K562 (cell line): ENCODE measurements at places on chromosomes 7 and 10. TPM values are rescaled to one million over a fixed set of nuclear protein-coding genes. Genes with fewer than 3 reads are reported as not detected.

- DNase-seq, result no peak
Measured at GRCh38 chr7:135165862-135166261, 4.6 kb downstream of the CYREN start.

DNA sequence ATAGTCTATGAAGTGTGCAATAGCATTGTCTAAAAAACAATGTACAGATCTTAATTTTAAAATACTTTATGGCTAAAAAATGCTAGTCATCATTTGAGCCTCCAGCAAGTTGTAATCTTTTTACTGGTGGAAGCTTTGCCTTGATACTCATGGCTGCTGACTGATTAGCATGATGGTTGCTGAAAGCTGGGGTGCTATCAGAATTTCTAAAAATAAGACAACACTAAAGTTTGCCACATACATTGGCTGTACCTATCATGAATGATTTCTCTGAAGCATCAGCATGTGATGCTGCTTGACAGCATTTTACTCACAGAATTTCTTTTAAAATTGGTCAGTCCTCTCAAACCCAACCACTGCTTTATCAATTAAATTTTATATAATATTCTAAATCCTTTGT lies 101.5 kb upstream of the TMEM168 start:
- DNase-seq, result no peak

The MYH16 gene
- not detected in 2 replicates for total RNA-seq

The CYP26A1 gene
- 1.6 and 2.5 TPM in 2 replicates for total RNA-seq

DNA sequence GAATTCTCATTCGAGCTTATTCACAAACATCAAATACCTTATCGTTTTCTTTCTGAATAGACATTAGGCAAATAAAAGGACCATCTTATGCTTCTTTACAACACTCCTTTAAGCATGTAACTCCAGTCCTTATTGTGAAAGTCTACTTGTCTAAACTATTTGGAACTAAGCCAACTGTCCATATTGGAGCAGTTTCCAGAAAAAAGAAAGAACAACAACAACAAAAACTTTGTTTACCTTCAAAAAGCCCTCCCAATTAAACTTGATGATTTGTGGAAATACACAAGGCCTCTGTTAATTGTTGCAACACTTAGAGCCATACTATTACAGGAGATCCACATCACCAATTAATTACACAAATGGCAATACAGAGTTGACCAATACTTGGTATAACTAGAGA lies 163.6 kb downstream of the GALNT11 start:
- no peak for DNase-seq

- DNase-seq, result no peak
Measured at GRCh38 chr10:31134311-31134952, 102.8 kb upstream of the ZNF438 start.

DNA sequence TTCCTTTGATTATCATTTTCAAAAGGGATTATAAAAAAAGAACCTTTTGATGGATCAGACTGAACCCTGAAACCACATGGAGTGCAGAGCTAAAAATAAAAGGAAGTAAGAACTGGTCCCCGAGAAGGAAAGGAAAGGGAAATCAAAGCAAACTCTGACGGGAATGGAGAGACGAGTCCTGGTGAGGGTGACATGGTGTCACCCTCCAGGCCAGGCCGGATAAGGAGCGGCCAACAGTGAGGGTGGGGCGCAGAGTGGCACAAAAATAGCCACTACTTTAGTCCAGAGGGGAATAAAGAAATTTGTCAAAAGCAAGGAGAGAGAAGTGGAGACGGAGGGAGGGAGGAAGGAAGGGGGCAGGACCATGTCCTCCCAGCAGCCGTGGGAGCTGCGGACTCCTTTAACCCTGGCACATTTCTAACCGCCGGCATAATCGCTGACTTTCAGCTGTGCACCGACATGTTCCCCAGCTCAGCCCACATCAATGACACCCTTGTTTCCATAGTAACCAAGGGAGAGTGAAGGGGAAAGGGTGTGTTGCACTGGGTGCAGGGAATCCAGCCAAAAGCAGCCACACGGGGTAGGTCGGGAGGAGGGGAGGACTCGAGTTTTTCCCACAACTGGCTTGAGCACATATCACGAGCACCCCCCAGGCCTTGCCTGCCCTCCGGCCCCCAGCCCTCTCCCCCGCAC lies 29.7 kb downstream of the TRIM8 start:
- DNase-seq, result peak; percentile 78

DNA sequence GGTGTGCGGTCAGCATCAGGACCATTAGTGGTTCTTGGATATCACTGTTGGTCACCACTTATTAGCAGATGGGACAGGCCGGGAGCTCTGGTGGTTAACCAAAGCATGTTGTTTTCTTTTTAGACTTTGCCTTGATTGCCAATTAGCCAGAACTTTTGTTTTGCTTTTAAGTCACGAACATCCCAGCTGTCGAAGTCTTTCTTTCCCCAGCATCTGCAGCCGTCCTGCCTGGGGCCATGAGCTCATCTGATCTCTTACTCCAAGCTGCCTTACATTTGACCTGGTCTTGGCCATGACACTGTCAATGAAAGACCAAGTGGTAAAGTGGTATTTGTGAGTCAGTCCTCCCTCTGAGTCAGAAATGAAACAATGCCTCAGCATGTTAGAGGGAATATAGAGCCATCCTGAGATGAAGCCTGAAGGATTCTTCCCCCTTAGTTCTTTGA lies 53.9 kb upstream of the CREB5 start:
- no peak for DNase-seq

GRCh38 chr10:18486438-18486837 lies 164.9 kb downstream of the NSUN6 start:
- no peak for DNase-seq

GRCh38 chr10:37855636-37856035 lies 1.8 kb downstream of the ZNF248 start:
- DNase-seq, result no peak

DNA sequence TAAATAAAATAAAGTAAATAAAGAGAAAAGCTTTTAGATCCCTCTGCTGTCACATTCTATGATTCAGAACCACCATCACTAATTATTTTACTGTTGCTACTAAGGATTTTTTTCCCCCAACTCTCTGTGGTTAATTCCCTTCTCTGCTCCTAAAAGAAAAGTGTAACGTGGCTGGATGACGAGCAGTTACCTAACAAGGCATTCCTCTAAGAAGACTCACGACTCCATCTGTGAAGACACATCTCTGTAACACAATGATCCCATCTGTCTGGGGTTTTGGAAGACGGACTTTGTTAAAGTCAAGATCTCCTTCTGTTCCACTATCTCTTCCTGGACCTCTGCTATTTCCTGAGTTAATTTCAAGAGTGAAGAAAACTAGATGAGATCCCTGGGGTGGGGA lies 179.9 kb downstream of the SFMBT2 start:
- no peak for DNase-seq

GRCh38 chr7:19011212-19011611 lies 106.2 kb downstream of the TWIST1 start:
- no peak for DNase-seq

The RBP3 gene
- not detected in 2 replicates for total RNA-seq

The MGMT gene
- total RNA-seq, result 0.16 and 0.29 TPM in 2 replicates

- DNase-seq, result no peak
Measured at GRCh38 chr7:75776295-75776971, 4.4 kb upstream of the CCL26 start.

DNA sequence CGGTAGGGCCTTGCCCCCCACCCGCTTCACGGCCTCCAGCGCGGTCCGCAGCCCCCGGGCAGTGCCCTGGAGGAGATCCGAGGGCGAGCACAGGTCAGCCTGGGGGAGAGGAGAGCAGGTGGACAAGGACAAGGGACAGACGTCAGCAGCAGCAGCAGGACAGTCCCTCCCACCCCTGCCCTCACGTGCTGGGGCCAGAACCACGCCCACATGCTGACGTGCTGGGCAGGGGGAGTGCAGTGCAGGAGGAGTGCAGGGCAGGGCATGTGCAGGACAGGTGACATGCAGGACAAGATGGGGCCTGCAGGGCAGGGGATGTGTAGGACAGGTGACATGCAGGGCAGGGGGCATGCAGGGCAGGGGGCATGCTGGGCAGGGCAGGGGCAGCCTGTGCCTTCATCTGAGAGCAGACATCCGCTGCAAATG lies 1.5 kb upstream of the SAP25 start:
- no peak for DNase-seq

- DNase-seq, result no peak
Measured at GRCh38 chr10:1539216-1539615, 198.1 kb downstream of the ADARB2 start.

DNA sequence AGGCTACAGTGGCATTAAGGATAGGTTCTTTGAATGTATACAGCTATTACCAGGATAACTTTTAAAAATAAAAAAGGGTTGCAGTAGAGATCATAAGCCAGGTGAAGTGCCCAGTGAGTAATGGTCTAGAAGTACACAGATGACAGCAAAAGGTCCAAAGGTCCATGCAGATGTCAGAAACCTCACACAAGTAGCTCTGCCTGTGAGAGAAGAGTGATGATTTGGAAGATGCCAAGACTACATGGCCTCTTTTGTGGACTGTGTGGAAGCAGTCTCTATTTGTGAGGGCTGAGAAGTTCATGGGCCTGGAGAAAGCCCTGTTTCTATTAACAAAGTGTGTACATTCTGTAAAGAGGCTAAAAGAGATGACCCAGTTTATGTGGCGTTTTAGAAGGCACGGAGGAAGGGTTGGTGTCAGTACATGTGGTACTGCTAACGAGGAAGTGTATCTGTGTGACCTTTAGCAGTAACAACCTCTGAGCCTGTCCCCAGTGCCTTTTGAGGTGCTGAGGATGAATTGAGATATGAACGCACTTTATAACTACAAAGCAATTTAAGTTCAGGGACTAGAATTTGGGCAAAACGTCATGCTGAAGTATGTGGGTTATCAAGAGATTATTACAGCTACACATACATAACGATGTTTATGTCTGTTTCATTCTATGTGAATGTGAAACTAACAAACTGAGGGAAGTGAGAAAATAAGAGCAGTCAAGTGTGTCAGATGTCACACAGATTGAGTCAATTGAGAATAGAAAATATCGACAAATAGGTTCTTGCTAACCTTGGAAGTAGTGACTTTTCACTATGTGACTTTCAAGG lies 7.6 kb downstream of the CYCS start:
- no peak for DNase-seq

DNA sequence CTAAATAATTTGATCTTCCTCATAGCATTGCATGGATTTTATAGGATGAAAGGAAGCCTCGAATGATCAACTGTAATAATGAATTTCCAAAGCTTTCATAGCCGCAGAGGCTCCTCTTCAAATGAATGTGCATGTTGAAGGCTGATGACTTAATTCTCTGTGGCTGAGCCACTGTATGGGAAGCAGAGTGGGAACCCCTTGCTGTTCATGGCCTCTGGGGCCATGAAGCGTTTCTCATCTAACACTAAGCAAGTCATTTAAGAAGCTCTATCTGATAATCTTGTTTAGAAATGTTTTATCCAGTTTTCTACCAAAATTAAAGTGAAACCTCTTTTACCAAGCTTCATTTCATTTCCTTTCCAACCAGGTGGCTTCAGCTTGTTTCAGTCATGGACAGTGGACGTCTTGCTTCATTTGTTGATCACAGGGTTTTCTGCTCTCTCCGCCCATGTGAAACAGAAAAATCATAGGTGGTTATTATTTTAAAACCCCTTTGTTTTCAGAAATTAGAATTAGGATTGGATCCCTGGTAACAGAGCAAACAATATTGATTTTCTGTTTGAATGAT lies 10.3 kb upstream of the ADARB2 start:
- DNase-seq, result no peak

The HTR7 gene
- total RNA-seq, result 0.24 and 0.36 TPM in 2 replicates

The OPN1SW gene
- total RNA-seq, result not detected in 2 replicates

The ANLN gene
- total RNA-seq, result 50.3 and 58.2 TPM in 2 replicates

DNA sequence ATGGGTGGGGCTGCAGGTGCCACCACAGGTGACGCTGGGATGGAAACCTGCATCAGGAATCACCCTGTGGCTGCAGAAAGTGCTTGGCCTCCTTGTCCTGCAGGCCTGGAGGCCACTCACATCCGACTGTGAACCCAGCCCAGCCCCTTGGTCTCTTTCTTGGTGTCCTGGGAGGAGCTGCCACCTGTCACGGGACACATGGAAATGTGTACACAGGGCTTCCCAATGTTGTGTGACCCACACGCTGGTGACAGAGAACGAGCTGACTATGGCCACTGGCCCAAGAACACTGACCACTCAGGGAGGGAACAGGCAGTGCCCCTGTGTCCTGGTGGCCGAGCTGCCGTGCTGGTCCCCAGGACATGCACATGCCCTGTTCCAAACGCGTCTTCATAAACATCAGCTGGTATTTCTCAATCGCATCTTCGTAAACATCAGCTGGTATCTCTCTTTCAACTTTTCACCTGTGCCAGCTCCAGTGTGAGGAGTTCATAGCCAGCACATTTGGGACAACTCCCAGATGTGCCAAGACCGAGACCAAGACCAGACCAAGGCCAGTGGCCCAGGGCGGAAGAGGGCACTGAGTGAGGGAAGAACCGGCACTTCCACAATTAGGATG lies 57.9 kb upstream of the INPP5A start:
- no peak for DNase-seq

DNA sequence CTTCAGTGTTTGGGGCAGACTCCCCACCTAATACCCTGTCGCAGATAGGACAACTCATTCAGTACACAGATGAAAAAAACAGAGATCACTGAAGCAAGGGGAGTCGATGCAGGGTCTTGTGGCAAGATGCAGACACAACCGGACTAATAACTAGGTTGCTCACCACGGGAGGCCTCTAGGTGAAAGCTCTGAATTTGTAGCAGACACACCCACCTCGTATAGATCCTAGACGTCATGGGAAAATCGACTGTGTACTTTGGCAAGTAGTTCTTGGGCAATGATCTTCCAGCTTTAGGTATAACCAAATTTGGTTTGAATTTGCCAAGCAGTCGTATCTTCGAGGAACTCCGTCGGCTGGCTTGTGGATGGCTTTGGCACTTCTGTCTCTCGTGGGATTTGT lies 88.1 kb downstream of the TCF7L2 start:
- no peak for DNase-seq

GRCh38 chr10:84087202-84087601 lies 52.1 kb upstream of the GHITM start:
- DNase-seq, result no peak

GRCh38 chr10:17234431-17234945 lies 6.4 kb downstream of the VIM start:
- DNase-seq, result no peak

DNA sequence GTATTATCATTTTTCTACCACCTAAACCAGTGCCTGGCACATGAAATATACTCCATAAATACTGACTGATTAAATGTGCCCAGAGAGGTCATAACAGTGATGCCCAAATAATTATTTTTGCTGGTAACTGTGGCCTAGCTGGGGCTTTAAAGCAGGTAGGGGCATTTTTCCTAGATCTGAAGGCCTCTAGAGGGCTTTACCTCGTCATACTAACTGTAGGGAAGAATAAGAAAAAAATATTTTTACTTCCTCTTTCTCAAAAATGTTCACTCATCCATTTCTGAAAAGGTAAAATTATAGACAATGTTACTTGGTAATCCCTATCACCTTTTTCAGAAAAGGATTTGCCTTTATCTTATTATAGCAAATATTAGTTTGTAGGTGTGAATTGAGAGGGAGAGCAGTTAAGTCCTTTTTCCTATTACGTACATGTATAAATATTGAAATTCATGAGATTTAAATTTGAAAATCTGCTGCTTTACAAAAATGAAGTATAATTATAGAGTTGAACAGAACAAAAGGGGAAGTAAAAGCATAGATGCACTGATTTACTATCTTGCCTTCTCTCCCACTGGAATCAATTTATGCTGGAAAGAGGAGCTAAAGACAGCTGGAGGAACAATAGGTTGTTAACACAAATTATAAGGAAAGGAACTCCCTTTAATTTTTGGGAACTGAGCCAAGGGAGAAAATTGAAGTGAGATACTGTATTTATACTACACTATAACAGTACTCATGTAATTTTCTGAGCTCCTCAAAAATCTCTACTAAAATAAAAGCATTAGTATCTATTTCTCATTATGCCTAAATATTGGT lies 71.5 kb upstream of the NOBOX start:
- no peak for DNase-seq

The PRXL2A gene
- total RNA-seq, result 0.71 and 0.87 TPM in 2 replicates

The AASS gene
- 0.25 and 0.38 TPM in 2 replicates for total RNA-seq

The PTF1A gene
- total RNA-seq, result not detected in 2 replicates

The PPP1R3C gene
- total RNA-seq, result 0.24 TPM in 1 of 2 replicates, not detected in the other
